SK-N-MC (cell line): ENCODE measurements at places on chromosomes 7 and 10.

DNA sequence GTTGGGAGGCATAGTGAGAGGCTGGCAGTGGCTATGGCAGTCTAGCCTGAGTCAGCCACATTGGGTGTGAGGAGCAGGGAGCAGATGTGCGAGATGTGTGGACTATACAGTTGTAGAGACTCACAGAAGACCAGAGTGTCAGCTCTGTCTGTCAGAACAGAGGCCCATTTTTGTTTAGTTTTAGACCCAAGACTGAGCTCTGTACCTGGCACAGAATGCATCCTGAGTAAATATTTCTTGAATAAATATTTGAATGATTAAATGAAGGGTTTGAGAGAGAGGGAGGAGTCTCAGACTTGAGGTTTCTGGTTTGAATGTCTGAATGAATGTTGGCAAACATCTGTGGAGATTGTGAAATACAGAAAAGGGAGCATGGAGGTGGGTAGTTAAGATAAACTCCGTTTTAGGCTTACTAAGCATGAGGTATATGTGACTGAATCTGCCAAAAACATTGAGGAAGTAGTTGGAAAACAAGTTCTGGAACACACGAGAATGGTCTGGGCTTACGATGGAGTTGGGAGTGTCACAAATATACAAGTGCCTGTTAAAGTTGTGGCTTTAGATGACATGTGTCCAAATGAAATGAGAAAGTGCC is 3.6 kb downstream of the SEC23IP start:
- DNase-seq: no peak

GRCh38 chr10:22252224-22252800 is 34.5 kb upstream of the EBLN1 start:
- DNase-seq: no peak

- DNase-seq: no peak
Observed at GRCh38 chr7:4964506-4964905, 5.5 kb upstream of the MMD2 start.

GRCh38 chr10:33661580-33662336 is 327.3 kb upstream of the NRP1 start:
- peak; percentile 6 for DNase-seq

- no peak for DNase-seq
Observed at GRCh38 chr10:79424221-79425073, 21.0 kb downstream of the ZCCHC24 start.

DNA sequence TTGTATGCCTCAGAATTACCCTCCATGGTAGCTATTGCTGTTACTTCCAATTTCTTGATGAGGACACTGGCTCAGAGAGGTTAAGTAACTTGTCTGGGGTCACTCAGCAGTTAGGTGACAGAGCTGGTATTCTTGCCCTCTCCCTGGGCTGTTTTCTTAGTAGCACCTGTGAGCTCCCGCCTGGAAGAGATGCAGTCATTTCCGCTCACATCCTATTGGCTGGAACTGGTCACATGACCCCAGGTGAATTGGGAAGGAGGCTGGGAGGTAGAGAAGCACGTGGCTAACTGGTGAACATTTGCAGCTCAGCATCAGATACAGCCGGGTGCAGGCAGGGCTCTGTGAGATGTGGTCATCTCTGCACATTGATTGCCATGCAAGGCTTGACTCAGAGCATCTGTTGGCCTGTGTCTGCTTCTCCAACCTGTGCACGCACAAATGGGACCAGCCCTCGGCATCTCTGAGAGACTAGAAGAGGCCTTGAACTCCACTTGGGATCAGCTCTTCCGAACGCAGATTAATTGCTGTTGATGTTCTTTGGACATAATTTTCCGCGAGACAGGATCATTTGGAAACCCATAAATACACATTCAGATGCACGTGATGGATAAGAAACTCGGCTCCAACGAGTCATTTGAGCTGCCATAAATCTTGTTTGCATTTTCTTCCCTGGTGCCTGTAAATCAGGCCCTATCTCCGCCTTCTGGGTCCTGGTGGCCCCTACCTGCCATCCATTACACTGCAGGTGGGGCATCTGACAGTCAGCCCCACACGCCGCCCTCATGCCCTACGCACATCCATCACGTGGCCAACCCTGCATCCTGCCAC is 42.8 kb downstream of the MYL10 start:
- DNase-seq: no peak

DNA sequence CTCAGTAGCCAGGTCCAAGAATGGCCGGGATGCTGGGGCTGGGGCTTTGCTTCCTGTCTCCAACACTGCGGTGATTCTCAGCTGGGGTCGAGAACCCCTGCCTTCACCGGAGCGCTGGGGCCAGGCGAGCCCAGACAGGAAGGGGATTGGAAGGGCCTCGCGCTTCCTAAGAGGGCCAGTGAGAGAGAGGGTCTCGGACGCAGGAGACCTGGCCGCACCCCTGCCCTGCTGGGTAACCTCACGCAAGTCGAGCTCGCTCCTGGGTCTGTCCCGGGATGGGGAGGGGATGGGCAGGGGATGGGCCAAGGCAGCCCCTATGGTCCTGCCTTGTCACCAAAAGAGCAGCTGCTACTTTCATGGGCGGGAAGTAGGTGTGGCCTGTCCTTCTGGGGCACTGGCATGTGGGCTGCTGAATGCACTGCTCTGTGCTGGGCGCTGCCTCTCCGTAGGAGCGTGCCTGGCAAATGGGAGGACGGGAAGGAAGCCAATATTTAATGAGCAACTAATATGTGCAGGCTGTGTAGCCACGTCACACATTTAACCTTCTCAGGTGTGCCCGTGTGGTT is 20.0 kb downstream of the KCNK18 start:
- DNase-seq: no peak

- no peak for DNase-seq
Observed at GRCh38 chr7:85669225-85669624, 482.4 kb upstream of the SEMA3D start.
